Caudate nucleus (tissue), 63 donors: ENCODE measurements at places on chromosomes 4 and X.

DNA sequence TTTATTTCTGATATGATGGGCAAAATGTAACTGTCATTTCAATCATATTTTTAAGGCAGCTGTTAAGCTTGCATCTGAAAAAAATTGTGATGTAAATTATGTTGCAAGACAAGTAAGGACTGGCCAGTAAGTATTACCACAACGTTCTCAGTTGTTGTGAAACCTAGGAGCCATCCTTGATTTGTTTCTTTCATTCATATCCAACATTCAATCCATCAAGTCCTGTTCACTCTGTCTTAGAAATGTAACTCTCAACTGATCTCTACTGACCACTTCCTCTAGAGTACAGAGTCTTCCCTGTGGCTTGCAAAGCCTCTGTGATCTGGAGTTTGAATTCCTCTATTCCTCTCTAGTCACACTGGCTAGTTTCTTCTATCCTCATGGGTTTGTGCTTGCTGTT, 161.4 kb upstream of the MAD2L1 start:
- DNase-seq, result no peak

DNA sequence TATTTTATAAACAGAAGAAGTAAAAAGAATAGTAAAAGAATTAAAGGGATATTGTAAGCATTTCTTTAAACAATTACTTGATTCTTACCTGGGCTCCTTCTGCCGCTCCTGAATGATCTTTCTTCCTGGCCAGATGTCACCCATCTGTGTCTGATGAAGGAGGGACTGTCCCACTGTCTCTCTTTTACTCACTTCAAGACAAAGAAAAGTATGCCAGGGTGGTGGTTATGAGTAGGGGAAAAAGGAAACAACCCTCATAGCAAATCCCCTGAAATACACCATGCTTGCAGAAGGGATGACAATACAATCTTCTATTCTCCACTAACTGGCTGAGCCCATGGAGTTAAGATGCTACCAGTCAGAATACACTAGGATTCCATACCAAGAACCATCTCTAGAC, 31.1 kb downstream of the SYTL4 start:
- DNase-seq, result no peak

GRCh38 chr4:120281581-120281980, 214.9 kb upstream of the MAD2L1 start:
- DNase-seq, result no peak

DNA sequence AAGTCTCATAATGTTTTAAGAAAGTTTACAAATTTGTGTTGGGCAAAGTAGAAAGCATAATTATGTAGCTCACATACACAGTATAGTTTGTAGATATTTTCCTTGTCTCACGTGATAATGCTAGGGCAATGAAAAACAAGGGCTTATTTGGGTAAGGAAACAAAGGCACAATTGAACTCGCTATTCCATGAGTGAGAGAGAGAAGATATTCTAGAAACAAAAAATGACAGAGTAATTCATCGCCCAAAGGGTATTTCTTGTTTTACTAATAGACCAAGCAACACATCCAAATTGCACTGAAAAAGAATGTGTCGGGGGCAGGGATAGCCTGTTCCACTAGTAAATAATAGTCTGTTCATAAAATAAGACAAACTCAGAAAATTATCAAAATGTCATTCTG, 3.6 kb upstream of the ASB11 start:
- DNase-seq, result no peak

- DNase-seq, result no peak
Observed at GRCh38 chr4:81120055-81120454, 89.5 kb downstream of the BMP3 start.
